NCI-H1092 (cell line): ENCODE measurements at places on chromosomes 2 and 18.

- no peak for DNase-seq
Observed at GRCh38 chr2:241238693-241239198, 50.3 kb downstream of the ANO7 start.

GRCh38 chr2:224248944-224249371 is 152.9 kb downstream of the FAM124B start:
- DNase-seq = no peak

DNA sequence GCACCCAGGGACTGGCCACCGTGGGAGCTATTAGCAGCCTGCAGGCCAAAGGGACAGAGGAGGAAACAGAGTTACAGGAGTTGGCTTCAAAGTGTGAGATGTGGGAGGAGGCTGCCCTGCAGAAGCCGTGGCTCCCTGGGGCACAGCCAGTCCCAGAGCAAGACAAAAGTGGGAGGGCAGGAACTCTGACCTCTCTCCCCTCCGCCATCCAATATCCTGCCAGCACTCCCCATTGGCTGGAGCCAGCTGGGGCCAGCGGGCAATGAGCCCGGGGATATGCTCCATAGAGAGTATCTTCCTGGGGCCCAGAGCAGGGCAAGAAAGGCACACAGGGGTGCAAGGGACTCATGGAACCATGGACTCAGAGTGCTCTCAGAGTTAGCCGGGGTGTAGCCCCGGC is 143.1 kb downstream of the INHBB start:
- DNase-seq = no peak

- no peak for DNase-seq
Observed at GRCh38 chr2:148538375-148538774, 106.2 kb upstream of the EPC2 start.

DNA sequence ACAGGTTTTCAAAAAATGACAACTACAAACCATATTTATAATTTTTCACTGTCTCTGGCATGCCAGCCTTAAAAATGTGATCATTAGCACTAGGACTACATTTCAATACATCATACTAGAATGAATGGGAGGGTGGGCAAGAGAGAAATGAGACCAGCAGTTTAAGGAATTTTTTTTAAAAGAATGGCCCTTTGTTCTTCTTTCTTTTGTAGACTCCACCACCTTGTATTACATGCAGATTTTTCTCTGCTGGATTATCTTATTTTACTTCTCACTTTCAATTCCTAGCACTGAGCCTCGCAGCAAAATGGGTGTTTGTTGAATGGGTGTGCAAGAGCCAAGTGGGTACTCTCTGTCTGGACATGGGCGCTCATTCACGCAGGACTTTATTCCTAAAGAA is 39.9 kb downstream of the FRZB start:
- no peak for DNase-seq

DNA sequence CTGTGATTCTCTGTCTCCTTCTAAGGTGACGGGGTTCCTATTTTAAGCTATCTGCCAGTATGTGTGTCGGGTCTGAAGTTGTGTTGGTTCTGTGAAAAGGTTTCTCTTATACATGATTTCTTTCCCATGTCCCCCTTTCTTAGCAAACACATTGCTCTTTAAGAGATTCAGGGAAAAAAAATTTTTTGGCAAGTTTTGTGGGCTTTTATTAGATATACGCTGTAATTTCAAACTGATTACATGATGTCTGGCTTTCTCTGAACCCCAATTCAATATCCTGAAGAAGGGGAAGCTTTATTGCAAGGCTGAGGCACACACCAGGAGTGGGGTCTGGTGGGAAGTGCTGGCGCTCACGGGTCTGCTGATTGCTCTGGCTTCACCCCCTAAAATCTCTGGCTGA is 210.6 kb downstream of the AGPS start:
- DNase-seq = no peak
